ENCODE measurements at places on chromosomes 5 and 9.

DNA sequence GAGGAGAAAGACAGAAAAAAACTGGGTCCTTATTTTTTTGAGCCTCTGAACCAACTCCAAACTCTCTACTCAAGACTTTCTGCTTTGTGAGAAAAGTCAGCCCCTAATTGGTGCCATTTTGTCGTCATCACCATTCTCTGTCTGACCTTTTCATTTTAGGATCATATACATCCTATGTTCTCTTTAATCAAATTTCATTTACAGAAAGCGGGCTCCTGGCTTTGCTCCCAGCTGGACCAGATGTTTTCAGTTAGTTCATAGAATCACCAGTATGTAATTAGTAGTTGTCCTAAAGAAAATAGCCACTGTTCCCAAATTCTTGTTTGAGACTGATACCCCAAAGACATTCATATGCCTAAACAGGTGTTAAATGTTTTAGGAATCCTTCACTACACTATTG, 28.6 kb upstream of the SLCO4C1 start:
- no peak for DNase-seq

DNA sequence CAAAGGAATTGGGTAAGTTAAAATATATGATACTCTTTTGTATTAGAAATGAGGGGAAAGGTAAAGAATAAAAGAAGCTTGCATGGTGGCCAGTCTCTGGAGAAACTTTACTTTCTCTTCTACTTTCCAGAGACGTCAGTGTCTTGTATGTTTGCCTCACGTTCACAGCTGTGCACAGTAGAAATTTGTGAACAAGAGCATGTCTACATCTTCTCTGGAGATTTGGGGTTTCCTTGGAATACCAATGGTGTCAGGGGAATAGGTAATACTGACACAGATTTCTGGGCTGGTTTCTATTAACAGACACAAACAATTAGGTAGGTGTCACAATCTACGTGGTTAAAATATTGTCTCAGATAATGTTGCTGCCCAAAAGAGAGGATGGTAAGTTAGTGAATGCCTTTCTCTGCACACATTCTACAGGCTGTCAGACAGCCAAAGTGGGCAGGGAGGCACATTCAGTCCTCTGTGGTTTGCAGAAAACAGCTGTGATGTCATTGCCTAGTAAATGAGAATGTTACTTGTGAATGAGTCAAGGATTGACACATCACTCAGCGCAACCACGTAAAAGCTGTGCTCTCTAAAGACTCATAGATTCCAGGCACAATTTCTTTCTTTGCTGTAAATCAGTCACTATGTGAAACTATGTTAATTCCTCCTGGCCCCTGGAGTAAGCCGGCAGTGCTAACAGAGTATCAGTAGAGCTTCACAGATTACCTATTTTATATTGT, 397.1 kb downstream of the MAN2A1 start:
- DNase-seq: no peak

GRCh38 chr9:2263665-2264064, 248.5 kb downstream of the SMARCA2 start:
- DNase-seq: no peak

DNA sequence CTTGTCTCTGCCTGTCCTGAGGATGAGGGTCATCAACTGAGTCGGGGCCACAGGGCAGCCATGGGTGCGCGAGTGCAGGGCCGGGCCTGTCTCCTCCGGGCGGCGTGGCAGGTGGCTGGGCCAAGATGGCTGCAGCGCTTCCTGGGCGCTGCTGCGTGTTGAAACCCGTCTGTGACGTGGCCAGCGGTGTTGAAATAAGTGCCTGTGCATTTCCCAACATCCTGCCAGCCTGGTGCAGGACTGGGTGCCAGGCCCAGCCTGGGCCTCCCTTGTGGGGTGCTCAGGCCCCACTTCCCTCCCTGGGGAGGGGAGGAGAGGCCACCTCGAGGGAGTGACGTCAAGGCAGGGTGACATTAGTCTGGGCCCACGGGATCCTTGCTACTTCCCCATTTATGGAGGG, 45.5 kb downstream of the RXRA start:
- no peak for DNase-seq

- DNase-seq: no peak
Observed at GRCh38 chr5:178371362-178372111, 138.9 kb upstream of the PHYKPL start.

DNA sequence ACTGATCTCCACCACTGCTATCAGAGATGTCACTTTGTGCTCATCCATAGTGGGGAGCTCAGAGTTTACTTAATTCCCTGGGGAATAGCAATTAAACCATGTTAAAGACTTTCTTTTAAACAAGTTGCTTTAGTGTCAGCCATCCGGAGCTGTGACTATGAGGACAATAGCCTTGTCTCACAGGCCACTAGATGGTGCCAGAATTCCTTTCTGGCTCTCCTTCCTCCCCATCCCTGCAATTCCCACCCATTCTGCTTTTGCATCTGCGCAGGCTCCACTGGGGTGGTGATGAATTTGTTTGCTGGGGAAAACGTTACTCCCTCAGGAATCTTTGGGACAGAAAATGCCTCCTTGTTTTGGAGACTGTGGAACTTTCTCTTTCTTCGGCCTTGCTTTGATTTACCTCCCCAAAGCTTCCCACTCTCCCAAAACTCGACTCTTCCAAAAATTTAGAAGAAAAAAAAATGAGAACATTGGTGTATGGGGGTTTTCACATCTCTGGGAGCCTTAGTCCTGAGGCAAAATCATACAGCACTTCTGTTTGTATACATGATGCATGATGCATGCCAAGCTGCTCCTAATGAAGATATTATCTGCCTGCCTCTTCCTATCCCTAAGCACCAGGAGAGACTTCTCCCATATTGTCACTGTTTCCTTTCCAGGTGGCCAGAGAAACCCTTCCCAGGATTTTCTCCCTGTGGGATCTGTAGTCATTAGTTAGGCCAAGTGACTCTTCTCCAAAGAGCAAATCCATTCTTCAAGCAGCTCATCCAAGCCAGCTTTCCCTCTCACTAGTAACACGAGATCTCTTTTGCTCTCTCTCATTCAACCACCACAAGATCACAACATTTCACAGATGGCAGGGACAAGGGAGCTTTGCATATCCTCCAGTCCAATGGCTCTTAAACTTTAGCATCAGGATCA, 466.1 kb downstream of the TLR4 start:
- DNase-seq: peak; percentile 30

- DNase-seq: peak; percentile 47
Observed at GRCh38 chr9:71249729-71250317, 128.4 kb upstream of the TRPM3 start.

DNA sequence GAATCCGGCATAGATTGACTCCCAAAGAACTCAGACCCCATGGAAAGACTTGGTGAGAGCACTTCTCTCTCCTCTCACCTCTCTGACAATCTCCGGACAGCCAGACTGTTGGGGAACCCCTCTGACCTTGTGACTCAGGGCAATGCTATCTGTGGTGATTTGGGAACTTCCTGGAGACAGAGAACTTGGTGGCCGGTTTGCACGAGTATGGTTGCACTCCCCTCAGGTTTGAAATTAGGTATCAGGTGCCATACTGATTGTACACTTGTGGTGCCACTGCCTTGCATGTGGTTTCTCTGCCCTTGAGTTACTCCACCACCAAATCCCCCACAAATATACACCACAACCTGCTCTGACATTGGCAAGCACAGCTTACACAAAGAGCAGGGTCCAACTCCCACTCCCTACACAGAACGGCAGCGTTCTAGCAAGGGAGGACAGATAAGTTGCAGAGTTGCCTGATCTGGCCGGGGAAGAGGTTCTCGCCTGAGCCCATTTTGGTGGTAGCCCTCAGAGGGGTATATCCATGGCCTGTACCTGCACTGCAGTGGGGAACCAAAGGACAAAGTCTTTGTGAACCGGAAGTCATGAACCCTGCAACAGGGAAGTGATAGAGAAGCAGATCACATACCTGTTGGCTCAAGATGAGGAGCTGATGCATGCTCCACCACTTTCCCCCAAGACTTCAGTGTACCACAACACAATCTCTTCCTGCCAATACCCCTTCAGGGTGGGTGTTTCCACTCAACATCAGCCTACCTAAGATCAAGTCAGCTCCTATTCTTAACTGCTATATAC, 255.1 kb downstream of the MCTP1 start:
- DNase-seq: peak; percentile 24

DNA sequence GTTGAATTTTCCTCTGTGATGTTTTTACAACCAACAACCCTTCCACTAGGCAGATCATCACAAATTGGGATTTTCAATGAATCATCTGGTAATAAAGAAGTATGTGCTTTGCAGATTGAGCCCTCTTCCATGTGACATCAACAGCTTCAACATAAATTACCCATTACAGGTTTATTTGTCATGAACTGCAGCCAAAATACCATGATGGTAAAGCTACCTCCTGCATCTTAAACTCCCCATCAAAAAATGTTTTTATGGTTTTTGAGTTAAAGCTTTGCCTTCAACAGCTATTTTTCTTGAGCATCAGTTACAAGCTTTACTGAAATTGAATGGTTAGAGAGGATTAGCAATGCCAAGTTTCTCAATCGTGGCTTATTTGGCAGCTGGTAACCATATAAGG, 211.4 kb upstream of the TUSC1 start:
- DNase-seq: no peak

DNA sequence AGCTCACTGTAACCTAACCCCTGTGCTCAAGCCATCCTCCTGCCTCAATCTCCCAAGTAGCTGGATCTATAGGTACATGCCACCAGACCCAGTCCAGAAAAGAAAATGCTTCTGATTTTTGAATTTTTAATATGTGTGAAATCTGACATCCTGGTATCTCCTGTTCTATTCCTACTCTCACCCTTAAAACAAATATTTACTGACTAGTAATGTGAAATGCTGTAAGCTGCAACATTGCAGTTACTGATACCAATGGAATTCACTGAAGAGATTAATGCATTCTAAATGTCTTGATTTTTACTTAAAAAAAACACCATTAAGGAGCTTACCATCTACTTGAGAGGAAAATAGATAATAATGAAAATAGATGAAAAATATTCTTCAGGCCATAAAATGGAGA, 162.7 kb upstream of the TSLP start:
- no peak for DNase-seq

DNA sequence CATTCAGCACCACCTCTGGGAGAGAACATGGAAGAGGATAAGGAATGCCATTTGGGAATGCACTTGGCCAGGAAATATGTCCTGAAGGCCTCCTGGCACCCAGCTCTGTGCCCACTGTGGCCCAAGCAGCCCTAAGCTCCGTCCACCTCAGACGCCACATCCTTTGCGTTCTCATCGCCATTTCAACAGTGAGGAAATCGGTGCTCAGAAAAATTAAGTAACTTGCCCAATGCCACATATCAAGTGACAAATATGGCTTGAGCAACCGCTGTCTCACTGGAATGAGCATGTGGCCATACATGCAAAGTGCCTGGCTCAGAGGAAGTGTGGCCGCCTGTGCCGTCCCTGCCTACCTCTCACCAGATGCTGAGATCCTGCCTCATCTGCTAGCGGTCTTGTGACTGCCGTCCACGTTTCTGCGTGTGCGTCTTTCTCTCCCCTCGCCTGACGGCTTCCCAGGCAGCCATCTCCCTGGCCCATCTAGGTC, 984 bp upstream of the DOK3 start:
- no peak for DNase-seq

DNA sequence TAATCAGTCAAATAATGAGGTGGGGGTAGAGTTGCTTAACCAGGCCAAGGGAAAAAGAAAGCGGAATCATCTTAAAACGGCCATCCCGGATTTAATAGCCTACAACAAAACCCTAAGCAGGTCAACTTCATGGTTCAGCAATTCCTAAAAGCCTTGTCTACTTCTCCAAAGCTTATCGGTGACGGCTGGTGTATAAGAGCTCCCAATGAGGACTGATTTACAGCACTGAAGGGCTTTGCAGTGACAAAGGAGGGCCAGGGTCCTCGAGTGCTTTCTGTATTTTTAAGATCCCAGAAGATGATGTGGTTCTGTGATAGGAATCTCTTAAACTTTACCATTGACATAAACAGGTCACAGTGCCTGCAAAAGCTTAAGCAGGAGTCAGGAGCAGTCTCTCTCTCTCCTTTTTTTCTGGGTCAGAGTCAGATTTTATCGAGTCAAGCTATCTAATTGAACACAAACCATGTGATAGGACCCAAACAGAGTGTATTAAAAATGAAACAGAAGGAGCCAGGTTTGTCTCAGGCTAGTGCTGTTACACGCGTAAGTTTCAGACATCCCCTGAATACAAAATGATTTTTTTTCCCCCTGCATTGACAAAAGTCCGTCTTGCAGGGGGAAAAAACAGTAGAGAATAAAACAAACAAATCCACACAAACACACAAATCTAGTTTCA, 663.6 kb upstream of the ZNF608 start:
- peak; percentile 5 for DNase-seq

DNA sequence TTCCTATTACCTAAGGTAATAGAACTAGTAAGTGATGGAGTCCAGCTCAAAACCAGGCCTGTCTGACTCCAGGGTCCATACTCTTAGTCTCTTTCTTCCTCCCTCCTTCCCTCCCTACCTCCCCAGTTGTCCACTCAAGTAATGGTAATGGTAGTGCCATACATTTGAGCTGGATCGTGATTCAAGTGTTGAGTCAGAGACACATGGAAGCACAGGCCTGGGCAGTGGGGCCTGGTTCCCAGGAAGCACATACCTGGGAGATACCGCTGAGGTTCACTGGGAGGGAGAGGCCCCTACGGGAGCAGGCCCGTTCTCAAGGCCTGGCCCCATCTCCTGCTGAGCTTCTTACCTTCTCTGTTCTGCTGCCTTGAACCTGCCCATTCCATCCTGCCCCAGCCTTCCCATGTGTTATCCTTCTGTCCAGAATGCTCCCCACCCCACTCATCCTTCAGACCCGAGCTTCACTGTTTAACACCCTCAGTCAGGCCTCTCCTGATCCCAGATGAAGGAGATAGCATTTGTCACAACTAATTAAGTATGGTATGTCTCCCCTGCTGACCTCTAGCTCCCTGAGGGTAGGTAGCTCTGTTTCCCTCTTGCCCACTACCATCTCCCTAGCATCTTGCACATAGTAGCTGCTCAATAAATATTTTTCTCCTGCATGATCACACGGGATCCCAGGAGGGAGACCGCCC, 13.8 kb downstream of the URM1 start:
- no peak for DNase-seq
